ENCODE measurements at places on chromosomes 7 and 10.

DNA sequence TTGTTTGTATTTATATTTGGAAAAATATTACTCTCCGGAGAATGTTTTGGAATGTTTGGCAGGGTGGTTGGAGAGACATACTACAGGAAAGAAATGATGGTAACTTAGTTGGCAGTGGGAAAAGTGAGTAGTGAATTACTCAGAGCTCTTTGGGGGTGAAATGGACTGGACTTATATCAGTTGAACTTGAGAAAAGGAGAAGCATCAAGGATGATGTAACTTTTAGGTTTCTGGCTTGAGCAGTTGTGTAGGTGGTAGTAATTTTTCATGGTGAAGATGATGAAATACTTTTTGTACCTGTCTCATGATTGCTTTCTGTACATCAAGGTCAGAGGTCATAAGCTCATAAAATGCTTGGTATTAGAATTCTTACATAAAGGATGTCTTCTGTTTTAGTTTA lies 617.2 kb downstream of the AUTS2 start:
- no peaks in the 10 kb centered on the region for H3K36me3 ChIP-seq
- H3K4me3 ChIP-seq = no peak overlapping the region
- H3K4me1 ChIP-seq = no peaks in the 10 kb centered on the region
- H3K27ac ChIP-seq = no peak overlapping the region
- no peaks in the 10 kb centered on the region for H3K27me3 ChIP-seq

DNA sequence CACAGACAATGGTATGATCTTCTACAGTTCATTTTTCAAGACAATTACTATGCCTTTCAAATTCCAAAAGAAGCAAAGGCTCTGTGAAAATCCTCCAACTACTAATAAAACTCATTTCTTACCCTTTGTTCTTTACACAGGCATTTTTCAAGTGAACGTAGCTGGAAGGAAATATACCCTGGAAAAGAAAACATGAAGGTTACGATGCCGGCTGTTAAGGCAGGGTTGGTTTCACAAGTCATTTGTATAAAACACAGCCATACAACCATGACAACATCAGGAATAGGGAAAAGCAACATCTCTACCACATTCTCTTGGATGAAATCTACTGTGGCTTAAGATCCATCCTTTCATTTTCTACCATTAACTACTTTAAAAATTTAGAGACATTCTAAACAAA lies 207.9 kb downstream of the DOCK4 start:
- no peak overlapping the region for H3K27ac ChIP-seq
- no peaks in the 10 kb centered on the region for H3K36me3 ChIP-seq

DNA sequence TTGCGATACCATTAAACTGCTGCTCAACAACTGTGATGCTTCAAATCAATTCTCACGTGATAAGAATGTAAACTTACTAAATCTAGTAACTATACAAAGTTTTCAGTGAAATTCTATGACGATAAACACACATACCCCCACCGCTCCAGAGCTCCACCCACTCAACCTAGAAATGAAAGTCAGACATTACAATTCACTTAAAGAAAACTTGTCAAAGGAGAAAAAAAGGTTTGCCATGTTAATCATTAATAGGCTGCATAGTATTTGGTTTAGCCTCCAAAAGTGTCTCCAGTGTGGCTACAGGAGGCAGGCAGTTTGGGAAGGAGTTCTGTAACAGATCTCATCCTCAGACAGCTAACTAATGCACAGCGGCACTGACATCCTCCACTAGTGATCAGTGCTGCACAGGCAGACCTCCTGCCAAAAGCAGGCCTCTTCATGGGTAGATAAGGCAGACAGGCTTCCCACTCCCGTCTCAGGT lies 3.1 kb downstream of the HERPUD2 start:
- DNase-seq = peak; percentile 32
- peak overlapping the region; percentile 93 for H3K27ac ChIP-seq
- H3K36me3 ChIP-seq = no peaks in the 10 kb centered on the region

GRCh38 chr10:59678884-59679301 lies 30.8 kb downstream of the SLC16A9 start:
- no peaks in the 10 kb centered on the region for H3K4me1 ChIP-seq
- H3K27me3 ChIP-seq = peaks cover 2% of the 10 kb centered on the region
- H3K36me3 ChIP-seq = no peaks in the 10 kb centered on the region
- H3K27ac ChIP-seq = no peak overlapping the region

- no peaks in the 10 kb centered on the region for H3K27me3 ChIP-seq
- H3K4me3 ChIP-seq = no peak overlapping the region
- H3K27ac ChIP-seq = no peak overlapping the region
- no peak for DNase-seq
- H3K4me1 ChIP-seq = no peaks in the 10 kb centered on the region
- H3K36me3 ChIP-seq = no peaks in the 10 kb centered on the region
Measured at GRCh38 chr10:124341768-124342135, 77.0 kb downstream of the OAT start.

Data from CD4-positive, CD25-positive, alpha-beta regulatory T cell (primary cell).